ENCODE measurements at places on chromosomes 16 and 17. TPM values are rescaled to one million over a fixed set of nuclear protein-coding genes. Genes with fewer than 3 reads are reported as not detected.
A peak's percentile ranks its signal among the peaks of the same experiment; 100 is the strongest.

GRCh38 chr17:62875296-62875695, 67.2 kb upstream of the MARCHF10 start:
- no peaks in the 10 kb centered on the region for H3K4me1 ChIP-seq
- DNase-seq, result no peak
- no peak overlapping the region for H3K4me3 ChIP-seq
- H3K27ac ChIP-seq, result no peak overlapping the region
- H3K36me3 ChIP-seq, result no peaks in the 10 kb centered on the region

DNA sequence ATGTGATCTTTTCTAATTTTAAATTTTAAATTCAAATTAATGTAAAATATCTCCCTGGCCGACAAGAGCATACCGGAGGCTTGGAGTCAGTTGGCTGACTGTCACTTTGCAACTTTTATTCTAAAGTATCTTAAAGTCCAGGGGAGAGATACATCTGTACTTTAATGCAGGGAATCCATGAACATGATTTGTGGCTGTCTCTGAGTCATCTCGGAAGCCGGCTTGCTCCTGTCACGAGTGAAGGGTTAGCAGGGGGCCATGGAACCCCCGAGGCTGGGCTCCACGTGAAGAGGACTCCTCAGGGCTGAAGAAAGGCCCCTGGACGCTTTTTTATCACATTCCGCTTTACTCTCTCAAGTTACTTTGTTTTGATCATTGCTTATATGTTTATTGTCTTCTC, 13.3 kb downstream of the TVP23A start:
- H3K4me1 ChIP-seq, result peaks cover 72% of the 10 kb centered on the region
- H3K27ac ChIP-seq, result peak overlapping the region; percentile 89
- no peak for DNase-seq

DNA sequence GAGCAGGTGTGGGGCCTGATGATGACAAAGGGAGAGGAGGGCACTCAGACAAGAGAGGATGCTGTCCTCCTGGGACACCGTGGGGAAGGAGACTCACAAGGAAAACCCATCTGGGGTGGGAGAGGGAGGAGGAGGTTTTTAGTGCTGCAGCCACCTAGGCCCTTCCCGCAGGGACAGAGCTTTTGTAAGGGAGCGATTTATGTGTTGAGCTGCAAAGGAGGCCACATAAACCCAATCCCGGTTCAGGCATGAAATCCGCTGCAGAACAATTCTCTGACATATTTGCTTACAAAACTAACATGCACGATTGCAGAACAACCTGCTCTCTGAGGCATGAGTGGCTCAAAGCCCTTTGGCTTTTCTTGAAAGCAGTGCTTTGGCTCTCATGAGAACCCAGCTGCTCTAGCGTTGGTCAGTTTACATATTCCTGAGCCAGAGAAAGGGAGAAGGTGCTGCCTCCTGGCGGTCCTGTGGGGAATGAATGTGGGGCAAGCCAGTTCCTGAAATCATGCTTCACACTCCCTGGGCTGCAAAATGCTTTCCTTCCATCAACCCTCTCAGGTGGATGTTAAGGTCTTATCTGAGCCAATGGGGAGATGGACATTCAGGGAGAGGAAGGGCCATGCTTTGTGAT, 122.4 kb upstream of the NLRP1 start:
- no peaks in the 10 kb centered on the region for H3K4me1 ChIP-seq
- peak; percentile 42 for DNase-seq
- peaks cover 25% of the 10 kb centered on the region for H3K27me3 ChIP-seq

- H3K4me1 ChIP-seq, result no peaks in the 10 kb centered on the region
- H3K27me3 ChIP-seq, result peaks cover 2% of the 10 kb centered on the region
- no peaks in the 10 kb centered on the region for H3K36me3 ChIP-seq
- no peak overlapping the region for H3K27ac ChIP-seq
- H3K4me3 ChIP-seq, result no peak overlapping the region
These were observed 14.7 kb downstream of the CA7 start for GRCh38 chr16:66858740-66859396.

Gene KRTAP4-1
- total RNA-seq, result not detected
